Right lobe of liver (tissue), 6 donors: ENCODE measurements at places on chromosomes 11 and 22. TPM values are rescaled to one million over a fixed set of nuclear protein-coding genes. Genes with fewer than 3 reads are reported as not detected.

Gene BLID
- not detected for total RNA-seq

Gene IFITM1
- 71.3 TPM for total RNA-seq

Gene SLC22A8
- not detected for total RNA-seq

Gene IGLL1
- total RNA-seq: not detected

Gene MRGPRE
- not detected for total RNA-seq

Gene C11orf42
- not detected for total RNA-seq

Gene SCGB1A1
- total RNA-seq: not detected

DNA sequence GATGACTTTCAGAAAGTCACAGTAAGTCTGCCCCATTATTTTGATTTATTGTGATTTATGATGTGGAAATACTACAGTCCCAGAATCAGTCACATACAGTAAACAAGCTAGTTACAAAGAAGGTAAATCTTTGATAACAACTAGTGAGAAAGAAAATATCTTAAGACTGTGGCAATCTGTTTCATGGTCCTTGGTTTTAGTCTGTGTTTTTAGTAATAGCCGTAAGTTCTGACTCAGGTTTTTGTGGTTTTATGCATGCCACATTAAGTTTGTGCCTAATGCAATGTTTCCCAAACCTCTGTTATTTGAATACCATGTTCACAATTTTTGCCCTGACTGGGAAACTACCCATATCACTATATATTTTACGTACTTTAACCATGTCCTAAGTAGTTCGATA, 6.7 kb downstream of the CEP295 start:
- no peak for DNase-seq

DNA sequence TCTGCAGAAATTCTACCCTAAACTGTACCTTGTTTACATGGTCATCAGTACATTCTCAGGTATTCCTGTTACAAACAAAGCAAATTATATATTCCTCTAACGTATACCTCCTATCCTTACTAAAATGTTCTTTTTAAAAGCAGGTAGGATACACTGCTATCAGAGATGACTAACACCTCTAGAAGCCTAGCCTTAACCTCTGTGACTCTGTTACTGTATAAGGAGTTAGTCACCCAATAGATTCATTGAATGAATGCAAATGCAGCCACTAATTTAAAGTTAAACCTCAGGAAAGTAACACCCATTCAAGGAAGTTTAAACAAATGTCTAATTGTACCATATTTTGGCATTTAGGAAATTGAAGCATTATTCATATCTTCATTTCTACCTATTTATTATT, 82.2 kb downstream of the FCHSD2 start:
- no peak for DNase-seq

GRCh38 chr11:102666331-102666957, 39.1 kb downstream of the MMP27 start:
- DNase-seq: no peak

DNA sequence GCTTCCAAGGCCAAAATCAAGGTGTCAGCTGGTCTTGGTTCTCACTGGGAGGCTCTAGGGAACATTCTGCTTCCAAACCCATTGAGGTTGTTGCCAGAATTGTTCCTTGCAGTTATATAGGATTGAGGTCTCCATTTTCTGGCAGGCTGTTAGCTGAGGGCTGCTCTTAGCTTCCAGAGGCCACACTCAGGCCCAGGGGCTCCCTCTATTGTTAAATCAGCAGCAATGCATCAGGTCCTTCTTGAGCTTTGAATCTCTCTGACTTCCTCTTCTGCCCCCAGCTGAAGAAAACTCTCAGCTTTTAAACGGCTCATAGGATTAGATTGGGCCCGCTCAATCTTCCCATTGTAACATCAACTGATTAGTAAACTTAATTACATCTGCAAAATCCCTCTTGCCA, 39.3 kb upstream of the BSX start:
- DNase-seq: peak; percentile 26

GRCh38 chr11:131246663-131247062, 123.8 kb upstream of the NTM start:
- no peak for DNase-seq

GRCh38 chr11:125968354-125968753, 22.5 kb downstream of the VSIG10L2 start:
- no peak for DNase-seq

DNA sequence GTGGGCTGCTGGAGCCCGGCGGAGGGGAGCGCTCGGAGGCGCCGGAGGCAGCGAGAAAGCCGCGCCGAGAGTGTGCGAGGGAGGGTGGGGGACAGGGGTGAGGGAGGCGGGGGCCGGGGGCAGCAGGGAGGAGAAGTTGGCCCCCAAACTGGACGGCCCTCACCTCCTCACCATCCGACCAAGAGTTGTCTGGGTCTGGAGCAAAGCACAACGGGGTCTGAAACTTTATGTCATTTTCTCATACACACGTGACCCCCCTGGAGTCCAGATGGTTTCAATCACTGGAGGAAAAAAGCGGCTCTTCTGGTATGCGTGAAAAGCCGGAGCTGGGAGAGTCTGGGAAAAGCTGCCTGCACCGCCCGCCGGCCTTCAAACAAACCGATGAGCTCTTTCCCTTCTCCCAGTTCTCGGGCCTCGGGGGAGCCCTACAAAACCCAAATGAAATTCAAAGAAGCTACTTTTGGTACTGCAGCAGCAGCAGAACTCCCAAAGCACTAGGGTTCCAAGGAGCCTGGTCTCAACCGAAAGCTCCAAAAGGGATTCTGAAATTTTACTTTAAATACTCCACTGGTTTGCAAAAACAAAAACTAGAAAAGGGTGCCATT, 39.7 kb upstream of the AKIP1 start:
- peak; percentile 23 for DNase-seq

DNA sequence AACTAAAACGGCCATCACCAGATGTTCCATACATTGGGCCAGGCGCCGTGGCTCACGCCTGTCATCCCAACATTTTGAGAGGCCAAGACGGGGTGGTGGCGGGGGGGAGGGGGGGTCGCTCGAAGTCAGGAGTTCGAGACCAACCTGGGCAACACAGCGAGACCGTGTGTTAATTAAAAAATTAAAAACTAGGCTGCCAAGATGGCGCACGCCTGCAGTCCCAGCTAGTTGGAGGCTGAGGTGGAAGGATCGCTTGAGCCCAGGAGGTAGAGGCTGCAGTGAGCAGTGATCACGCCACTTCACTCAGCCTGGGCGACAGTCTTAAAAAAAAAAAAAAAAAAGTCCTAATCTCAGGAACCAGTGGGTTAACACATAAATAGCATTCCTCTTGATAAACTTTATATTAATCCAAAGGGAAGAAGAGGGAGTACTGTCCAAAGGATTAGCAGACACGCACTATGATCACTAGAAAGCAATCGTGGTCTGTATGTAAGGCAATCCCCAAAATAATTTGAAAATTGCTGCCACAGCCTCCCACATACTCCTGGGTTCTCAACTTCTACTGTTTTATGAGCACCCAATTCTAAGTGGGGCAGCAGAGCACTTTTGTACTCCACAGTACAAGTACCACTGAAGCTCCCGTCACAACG, 604 bp downstream of the PUS3 start:
- DNase-seq: no peak

DNA sequence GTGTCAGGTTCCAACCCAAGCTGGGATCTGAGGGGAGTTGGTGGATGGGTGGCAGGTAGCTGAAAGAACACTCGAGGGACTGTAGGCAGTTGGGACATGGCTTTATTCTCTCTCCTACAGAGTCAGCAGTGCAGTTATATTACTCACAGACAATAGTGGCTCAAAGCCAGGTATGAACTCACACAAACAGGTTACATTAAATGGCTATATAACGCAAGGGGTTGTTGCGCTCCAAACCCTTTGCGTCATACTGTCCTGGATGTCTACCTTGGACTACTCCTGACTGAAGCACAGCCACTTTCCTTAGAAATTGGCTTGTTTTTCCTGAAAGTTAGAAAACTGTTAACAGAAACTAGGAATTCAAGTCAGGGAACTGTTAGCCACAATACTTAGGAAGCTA, 66.4 kb upstream of the OR4B1 start:
- no peak for DNase-seq

DNA sequence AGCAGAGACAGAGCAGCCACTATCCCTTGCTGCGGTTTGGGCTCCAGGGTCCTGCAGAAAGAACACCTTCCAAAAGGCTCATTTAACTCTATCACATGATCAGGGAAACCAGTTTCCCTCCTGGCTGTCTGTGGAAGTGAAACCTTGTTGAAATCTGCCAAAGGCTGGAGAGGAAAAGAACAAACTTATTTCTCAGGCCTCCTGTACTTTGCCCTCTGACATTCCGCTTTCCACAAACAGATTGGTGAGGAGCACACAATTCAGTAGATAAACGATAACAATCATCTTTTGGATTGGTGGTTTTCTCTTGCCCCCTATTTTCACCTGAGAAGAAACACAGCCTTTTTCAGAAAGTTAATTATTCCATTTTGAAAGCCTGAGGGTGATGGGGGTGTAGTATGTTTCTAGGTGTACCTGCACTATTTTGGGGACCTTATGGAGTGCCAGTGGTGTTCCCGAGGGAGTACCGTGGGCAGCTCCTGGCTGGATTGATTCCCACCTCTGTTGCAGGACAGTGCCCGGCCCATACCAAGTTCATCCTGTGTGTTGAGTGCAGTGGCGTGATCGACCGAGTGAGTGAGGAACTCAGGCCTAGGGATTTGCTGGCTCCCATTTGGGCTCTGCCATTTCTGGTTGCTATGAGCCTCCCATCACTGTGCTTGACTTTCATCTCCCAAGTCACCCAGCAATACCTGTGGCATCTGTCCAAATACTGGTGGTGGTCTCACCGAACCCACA, 102.0 kb downstream of the TBC1D22A start:
- peak; percentile 49 for DNase-seq

GRCh38 chr22:29979777-29980321, 96.9 kb downstream of the MTMR3 start:
- no peak for DNase-seq

DNA sequence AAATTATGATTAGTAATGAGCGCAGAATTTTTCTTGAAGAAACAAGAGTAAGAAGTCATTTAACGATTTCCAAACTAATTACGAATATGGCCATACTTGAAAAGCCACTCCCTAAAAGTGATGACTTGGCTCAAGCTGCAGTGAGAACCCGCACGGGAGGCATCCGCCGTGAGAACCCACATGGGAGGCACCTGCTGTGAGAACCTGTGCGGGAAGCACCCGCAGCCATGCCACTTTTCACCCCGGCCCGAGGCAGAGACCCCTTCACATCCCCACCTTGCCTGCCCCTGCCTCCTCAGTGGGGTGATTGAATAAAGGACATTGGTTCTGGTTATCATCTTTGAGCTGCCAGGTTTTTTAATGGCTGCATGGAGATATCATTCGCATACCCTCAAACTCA, 89.7 kb downstream of the BRD1 start:
- no peak for DNase-seq

DNA sequence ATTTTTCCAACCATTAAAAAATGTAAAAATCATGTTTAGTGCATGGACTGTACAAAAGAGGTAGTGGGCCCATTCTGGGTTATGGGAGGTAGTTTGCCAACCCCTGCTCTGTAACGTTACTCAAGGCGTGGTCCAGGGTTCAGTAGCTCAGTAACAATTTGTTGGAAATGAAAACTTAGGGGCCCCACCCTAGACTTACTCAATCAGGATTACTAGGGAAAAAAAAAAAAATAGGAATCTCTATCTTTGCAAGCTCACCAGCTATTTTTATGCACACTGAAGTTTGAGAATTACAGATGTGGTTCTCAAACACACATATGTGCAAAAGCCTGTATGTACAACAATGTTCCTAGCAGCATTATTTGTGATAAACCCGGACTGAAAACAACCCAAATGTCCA, 17.3 kb upstream of the LMO2 start:
- no peak for DNase-seq

DNA sequence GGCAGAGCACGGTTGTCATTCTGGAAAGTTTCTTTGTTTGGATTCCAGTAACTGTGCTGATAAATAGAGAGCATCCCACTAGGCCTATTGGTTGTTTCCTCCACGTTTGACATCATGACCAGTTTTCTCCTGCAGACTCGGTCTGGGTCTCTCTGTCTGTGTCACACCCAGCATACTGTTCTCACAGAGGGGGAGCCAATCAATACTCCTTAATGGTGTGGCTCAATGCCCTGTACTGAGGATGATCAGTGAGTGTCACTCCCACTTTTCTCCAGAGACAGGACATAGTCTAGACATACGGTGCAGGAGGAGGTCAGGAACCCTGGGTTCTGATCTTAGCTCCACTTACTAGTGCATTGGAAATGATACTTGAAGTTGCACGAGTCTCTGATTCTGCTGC, 88.2 kb upstream of the BLID start:
- DNase-seq: no peak

DNA sequence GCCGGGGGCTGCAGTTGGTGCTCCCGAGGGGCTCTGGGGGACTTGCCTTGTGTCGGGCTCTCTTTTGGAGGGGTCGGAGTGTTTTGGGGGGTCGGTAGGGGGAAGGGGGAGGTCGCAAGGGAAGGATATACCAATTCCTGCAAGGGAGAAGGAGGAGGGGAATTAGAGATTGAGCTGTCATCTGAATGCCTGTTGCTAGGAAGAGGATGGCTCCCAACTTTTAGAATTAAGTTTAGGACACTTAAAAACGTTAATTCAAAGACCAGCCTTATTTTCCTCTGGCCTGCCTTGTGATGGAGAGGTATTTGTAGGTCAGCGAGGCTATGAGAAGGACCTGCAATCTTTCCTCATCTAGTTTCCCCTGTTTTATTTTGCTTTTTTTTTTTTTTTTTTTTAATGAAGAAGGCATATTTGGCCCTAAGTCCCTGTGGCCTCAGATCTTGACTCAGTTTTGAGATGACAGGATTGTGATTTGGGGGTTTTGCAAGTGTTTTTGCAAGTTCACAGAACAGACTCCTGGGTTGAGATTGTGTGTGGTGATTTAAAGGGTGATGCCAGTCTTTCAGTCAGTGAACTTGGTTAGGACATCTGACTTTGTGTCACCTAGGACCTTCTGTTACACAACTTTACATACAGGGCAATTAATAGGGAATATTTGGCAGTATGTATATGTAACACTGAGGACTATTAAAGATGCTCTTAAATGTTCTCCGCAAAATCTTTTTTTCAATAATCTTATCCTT, 672 bp downstream of the TMEM135 start:
- DNase-seq: no peak

- DNase-seq: no peak
These were observed 845.4 kb downstream of the KCNA4 start for GRCh38 chr11:29171360-29171950.

GRCh38 chr11:128756469-128756868, 62.6 kb downstream of the FLI1 start:
- DNase-seq: no peak

GRCh38 chr11:134512571-134513538, 100.8 kb upstream of the B3GAT1 start:
- DNase-seq: no peak

DNA sequence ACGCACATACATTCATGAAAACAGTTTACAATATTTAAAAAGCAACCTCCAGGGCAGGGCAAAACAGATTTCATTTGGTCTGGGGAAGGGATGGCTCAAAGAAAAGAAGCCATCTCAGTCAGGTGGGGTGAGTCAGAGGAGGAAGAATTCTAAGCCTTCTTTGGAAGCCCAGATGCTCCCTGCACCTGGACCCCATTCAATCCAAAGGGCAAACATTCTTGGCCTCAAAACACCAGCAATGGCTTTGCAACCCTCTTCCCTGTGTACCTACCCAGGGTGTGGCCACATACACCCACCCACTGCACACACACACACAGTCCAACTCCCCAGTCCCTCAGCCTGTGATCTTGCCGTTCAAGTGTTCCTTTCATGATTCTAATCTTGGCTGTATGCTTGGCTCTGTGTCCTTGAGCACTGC, 2.0 kb downstream of the KCNE3 start:
- DNase-seq: no peak
